ENCODE measurements at places on chromosomes 6 and 20. TPM values are rescaled to one million over a fixed set of nuclear protein-coding genes. Genes with fewer than 3 reads are reported as not detected.

DNA sequence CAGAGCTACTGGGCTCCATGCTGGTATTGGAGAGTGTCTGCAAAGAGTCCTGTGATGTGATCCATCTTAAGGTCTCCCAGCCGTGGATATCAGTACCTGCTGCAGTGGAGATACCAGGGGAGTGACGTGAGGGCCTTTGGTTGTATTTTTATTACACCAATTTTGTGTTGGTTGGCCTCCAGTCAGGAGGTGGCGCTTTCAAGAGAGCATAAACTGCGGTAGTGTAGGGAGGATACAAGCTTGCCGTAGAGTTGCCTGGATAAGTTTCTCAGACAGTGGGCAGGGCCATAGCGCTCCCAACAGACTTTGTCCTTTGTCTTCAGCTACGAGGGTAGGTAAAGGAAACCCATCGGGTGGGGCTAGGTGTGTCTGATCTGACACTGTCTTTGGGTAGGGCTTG lies 113.0 kb upstream of the CEP162 start:
- no peak for DNase-seq

Gene MTFR2
- total RNA-seq: not detected

- no peak for DNase-seq
These were observed 306.6 kb upstream of the ECI2 start for GRCh38 chr6:4441981-4442434.

Gene ENPP3
- total RNA-seq: 0.16 TPM

DNA sequence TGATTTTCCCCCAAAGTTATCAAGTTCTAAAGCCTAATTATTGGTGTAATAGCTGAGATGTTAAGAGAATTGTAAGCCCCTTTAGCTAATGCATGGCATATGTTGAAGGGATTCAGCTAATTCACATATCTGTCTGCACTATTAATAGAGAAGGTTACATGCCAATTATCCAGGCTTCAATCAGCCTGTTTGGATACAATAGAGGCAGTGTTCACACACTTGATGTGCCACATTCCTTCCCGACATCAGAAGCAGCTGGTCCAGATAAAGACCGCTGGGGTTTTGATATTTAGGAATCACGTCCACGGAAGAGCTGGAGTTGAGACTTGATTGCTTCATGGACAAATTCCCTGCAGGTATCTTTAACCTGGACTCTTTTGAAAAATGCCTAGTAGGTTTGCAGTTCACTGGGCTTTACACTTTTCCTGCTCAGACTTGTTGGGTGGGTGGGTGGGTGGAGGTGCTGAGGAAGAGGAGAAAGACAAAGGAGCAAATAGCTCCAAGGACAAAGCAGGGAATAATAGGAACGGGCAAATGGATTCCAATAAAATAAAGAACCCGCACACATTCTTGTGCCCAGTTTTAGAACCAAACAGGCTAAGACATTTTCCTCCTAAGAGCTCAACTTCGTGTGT lies 142.6 kb upstream of the ZNF217 start:
- no peak for DNase-seq

Gene TRIM40
- total RNA-seq: not detected

- DNase-seq: no peak
These were observed 14.9 kb upstream of the RFPL4B start for GRCh38 chr6:112332274-112332673.

DNA sequence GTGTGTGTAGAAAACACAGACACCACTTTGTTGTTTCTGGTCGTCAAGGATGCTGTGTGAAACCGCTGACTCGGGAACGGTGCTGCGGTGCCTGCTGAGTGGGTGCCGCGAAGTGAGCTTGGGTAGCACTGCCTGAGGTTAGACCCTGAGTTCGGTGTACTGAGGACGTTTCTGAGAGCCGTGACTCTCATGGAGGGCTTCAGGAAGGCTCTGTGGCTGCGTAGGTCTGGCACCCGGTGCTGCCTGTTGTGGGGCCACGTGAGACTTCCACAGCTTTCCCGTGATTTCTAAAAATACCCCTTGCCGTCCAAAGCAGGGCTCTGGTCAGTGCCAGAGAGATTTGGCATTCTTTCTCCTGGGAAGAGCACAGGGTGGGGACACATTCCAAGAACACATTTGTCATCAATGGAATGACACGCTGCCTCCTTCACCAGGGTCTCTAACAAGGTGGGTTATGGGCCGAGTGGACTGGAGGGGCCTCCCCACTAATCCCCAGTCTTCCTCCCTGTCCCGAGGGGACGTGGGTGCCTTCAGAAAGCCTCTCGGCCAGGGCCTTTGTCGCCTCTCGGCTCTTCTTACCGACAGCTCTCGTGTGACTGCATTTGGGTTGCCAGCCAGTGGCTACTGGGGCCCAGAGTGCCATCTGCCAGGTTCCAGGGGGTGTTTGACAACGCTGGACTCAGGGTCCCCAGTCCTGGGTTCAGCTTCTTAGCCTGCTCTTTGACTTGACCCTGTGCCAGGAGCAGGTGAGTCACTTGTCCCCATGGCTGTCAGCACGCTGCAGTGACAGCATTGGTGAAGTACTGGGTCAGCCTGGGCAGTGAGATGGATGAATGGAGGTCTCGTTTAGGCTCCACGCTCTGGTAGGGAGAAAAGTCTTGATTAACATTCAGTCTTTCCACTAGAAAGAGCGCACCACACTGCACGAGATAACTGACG lies 62.2 kb downstream of the SYNJ2 start:
- peak; percentile 82 for DNase-seq

Gene APCDD1L
- 1.4 TPM for total RNA-seq

GRCh38 chr20:37749218-37749617 lies 55.4 kb downstream of the CTNNBL1 start:
- no peak for DNase-seq

DNA sequence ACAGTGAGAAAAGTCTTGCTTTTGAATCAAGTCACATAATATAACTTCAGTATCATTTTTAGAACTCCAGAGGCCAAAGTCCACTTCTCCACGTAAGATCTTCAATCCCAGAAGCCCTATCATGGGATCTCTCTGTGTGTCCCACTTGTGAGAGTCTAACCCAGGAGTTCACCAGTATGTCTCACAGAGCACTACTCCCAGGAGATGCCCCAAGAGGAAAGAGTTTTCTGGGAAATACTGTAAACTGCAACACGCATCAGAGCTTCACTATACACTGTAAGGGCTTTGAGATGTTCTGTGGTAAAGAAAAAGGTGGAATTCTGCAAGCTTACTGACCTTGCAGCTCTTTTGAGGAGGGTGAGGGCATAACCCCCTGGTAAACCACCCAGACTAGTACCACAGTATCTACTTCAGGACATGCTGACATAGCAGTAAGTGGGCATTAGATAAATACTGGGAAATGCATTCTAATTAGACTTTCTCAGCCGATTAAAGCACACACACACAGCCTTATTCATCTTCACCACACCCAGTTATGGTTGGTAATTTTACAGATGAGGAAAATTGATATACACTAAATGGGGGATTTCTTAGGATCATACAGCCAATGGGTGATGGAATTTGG lies 12.3 kb downstream of the DCBLD1 start:
- no peak for DNase-seq

Gene SFTA2
- total RNA-seq: not detected

DNA sequence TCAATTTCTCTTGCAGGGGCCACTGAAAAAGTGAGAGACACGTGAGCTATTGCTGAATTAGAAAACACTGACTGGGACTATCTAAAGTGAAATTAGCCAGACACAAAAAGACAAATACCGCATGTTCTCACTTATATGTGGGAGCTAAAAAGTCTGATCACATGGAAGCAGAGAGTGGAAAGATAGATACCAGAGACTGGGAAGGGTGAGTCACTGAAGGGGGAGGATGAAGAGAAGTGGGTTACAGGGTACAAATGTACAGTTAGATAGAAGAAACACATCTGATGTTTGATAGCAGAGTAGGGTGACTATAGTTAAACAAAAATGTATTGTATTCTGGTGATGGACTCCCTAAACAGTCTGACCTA lies 13.4 kb downstream of the CST3 start:
- no peak for DNase-seq

- no peak for DNase-seq
These were observed 218.5 kb downstream of the SIM1 start for GRCh38 chr6:100246206-100246605.

- DNase-seq: no peak
These were observed 147.3 kb downstream of the ZFAND3 start for GRCh38 chr6:37966801-37967200.

GRCh38 chr20:7490288-7490687 lies 450.0 kb downstream of the HAO1 start:
- DNase-seq: no peak

Gene SLC32A1
- not detected for total RNA-seq

- no peak for DNase-seq
These were observed 21.0 kb upstream of the SNAP91 start for GRCh38 chr6:83729871-83730270.

GRCh38 chr20:25584905-25585704 lies at the start of gene NINL:
NINL (minus strand) TSS chr20:25585531; CDS start chr20:25526587, 58,944 bp downstream.
- DNase-seq: no peak

DNA sequence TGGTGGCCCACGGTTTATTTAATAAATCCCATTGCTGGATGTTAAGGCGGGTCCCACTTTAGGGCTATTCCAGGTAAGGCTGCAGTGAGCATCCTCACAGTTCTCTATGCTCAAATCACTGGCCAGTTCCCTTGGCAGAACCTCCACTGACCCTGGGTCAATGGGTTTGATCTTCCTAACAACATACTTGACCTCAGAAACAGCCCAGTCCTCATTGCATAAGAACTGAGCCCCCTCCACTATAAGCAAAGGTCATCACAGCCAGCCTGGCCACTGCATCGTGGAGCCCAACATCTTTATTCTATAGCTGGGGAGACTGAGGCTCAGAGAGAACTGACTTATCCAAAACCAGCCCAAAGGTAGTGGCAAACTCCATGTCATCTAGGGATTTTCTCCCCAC lies 4.3 kb upstream of the BPIFB1 start:
- peak; percentile 12 for DNase-seq

Gene GPR6
- total RNA-seq: not detected

GRCh38 chr20:53844259-53844658 lies 226.1 kb downstream of the BCAS1 start:
- no peak for DNase-seq

DNA sequence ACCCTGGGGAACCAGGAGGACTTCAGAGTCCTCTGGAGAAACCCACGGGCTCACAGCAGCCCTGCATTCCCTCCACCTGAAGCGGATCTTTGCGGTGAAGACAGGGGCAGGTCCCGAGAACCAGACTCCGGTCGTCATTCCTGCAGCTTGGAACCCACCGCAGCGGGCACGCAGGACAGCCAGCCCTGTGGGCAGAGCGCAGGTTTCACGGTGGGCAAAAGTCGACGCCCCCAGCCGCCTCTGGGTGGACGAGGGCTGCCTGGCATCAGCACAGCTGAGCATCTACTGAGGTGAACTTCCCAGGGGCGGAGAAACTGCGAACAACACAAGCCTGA lies 118.3 kb downstream of the PSMB1 start:
- DNase-seq: no peak

GRCh38 chr6:92201618-92202017 lies 1217.7 kb downstream of the EPHA7 start:
- DNase-seq: no peak

DNA sequence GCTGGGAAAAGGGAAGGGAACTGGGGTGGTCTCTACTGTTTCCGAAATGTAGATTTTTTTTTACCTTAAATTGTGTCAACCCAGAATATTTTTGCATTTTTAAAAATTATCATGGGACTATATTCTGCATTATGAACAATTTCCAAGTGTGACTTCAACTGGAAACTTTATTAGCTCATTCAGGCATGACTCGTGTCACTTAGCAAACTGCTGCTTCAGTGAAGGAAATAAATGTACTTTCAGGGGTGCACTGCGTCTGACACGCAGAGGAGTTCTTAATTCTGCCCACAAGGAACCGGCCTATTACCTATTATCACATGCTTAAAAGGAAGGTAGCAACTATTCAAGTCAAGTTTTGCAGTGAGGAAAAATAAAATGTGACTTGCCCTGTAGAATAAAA lies 291.3 kb upstream of the PRDM1 start:
- DNase-seq: no peak

- no peak for DNase-seq
These were observed 26.8 kb downstream of the ZNF831 start for GRCh38 chr20:59190466-59190865.

Gene ABHD16A
- 26.9 TPM for total RNA-seq

Gene BMP6
- total RNA-seq: 2.9 TPM

- DNase-seq: no peak
These were observed 35.4 kb downstream of the PDYN start for GRCh38 chr20:1958426-1958825.

DNA sequence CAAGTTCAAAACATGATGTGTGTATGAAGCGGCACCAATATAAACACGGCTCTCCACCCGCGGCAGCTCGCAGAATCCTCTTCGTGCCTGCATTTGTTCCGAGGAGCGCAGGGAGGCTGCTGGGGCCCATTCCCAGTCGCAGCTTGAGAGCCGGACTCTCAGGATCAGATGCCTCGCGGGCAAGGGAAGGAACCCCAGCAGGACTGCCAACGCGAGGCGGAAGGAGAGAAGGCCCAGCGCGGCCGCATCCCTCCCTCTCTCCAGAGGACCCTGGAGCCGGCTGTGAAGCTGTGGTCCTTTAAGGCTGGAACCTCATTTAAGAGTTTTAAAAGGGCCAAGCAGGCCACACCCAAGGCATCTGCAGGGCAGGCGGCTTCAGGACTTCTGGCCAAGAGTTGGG lies 44.2 kb upstream of the ZBP1 start:
- no peak for DNase-seq

Gene RNF217
- total RNA-seq: 28.1 TPM

DNA sequence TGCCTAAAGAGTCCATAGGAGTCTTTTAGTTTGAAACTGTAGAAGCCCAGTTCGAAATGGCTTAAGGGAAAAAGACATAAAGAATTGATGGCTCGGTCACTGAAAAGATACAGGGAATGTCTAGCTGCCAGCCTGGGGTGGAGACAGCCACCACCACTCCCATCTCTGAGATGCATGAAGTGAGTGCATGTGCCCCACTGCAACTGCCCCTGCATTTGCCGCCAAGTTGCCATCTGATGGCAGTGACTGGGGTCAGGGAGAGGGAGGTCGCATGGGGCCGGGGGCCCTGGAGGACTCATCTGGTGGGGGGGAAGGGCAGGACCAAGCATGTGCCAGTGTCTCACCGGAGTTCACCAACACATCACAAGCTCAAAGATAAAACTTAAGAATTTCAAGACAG lies 385.8 kb upstream of the SULF2 start:
- no peak for DNase-seq

- DNase-seq: no peak
These were observed 277.1 kb downstream of the SYNE1 start for GRCh38 chr6:152360034-152360433.

GRCh38 chr20:13142143-13142542 lies 78.9 kb upstream of the ISM1 start:
- no peak for DNase-seq

DNA sequence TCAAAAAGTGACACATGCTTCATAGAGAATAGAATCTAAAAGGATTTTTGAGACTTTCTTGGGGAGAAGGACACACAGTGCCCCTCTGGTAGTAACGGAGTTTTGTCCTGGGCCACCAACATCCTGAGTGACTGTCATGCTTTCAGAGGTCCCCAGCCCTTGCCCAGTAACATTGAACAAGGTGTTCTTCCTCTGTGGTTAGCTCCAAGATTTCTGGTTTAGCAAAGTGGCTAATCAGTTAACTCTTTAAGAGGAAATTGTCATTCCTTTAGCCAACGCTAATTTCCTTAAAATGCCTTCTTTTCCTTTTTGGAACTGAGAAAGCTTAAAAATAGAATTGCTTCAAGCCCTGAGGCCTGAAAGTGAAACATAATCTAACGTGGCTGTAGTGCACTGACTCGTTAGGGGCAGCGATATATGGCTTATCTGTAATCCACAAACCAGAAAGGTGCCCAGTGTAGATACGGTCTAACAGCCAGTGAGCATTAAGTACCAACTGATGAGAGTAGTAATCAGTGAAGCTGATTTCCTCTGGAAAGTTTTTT lies 7.8 kb downstream of the E2F3 start:
- no peak for DNase-seq

GRCh38 chr6:95784869-95785268 lies 207.5 kb downstream of the MANEA start:
- DNase-seq: no peak

Data from cardiac septum (tissue), 1 donor.